ENCODE measurements at places on chromosomes 7 and 10.

- no peak for DNase-seq
Observed at GRCh38 chr7:138542183-138542582, 82.1 kb downstream of the TRIM24 start.

DNA sequence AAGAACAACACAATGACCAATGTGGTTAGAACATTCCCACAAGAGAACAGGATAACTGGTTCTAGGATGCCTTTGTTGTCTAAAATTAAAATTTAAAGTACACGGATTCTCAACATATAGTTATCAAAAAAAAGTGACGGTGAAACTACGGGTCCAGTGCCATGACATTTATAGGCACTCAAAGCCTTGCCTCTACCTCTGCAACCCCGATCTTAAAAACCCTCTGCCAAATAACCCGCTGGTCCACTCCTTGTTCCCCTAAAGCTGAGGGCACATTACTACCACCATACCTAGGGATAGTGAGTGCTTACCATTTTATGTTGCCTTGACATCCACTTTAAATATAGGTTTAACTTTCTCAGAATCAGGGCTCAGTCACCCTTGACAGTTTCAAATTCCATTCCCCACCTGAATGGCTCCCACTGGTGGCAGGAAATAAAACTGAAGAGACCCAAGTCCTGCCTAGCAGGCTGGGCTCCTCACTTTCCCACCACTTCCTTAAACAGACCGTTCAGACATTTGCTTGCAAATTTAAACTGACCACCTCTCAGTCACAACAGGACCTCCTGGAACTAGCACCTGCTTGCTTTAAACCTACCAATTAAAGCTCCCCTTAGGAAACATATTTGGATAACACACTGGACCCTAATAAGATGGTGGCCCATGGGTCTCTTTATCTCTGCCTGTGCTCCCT lies 169.9 kb upstream of the ASAH2 start:
- peak; percentile 20 for DNase-seq

DNA sequence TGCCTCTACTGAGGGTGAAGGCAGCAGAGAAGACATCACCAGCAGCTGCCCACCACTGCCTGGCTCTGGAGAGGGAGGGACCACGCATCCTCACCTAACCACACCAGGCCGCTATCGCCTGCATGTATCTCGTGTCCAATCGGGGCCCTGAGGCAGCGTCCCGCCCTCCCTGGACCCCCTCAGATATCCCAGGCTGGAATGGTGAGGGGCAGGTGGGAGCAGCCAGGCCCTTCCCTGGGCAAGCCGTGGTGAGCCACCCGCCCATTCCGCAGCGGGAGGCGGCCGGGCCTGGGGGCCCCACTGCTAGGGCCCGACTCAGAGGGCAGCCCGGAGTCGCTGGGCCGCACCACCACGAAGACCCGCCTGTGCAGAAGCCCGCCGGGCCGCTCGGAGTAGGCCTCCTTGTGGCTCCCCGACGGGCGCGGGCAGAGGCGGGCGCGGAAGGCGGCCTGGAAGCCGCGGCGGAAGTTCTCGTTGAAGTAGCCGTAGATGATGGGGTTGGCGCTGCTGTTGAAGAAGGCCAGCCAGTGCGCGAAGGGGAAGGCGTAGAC lies 21.6 kb upstream of the PPA1 start:
- DNase-seq = no peak

GRCh38 chr7:90229682-90230081 lies 15.3 kb upstream of the CFAP69 start:
- DNase-seq = no peak

DNA sequence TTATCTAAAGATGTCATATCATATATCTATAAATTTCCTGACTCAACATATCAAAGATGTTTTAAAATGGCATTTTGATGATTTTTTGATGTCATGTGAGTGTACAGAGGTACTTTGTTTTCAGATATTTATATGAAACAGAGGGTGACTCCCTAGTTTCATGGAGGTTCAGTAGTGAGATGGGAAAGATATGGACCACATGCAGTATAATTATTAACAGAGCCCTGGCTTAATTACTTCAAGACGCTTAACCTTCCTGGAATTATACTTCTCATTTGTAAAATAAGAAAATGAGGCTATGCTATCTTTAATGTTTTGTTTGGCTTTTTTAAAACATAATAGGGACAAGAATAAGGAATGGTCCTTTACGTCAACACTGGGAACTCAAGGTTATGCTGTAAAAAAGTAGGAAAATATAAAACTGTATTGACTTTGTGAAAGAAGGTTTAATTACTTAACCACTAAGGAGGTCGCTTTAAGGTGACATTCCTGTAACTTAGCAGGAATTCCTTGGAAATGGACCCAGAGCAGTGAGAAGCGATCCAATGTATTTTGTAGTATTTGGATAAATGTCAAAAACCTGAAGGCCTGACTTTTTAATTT lies 821.0 kb upstream of the IGFBP3 start:
- no peak for DNase-seq

GRCh38 chr10:49174261-49174925 lies 13.8 kb downstream of the TMEM273 start:
- no peak for DNase-seq

DNA sequence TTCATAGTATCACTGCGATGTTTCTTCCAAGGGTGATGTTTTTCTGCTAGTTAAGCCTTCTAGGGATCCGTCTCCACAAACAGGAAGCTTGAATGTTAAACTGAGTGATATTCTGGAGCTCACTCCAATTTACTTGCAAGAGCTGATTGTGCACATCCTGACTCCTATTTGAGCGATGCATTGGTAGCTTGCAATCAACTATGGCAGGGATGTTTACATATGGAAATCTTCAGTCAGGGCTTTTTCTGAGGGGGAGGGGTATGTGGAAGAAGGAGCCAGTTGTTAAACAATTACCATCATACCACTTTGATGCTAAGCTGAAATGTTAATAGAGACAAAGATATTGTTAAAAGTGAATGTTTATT lies 43.2 kb upstream of the NXPH1 start:
- no peak for DNase-seq

GRCh38 chr10:116026315-116026714 lies 246.7 kb downstream of the GFRA1 start:
- no peak for DNase-seq

DNA sequence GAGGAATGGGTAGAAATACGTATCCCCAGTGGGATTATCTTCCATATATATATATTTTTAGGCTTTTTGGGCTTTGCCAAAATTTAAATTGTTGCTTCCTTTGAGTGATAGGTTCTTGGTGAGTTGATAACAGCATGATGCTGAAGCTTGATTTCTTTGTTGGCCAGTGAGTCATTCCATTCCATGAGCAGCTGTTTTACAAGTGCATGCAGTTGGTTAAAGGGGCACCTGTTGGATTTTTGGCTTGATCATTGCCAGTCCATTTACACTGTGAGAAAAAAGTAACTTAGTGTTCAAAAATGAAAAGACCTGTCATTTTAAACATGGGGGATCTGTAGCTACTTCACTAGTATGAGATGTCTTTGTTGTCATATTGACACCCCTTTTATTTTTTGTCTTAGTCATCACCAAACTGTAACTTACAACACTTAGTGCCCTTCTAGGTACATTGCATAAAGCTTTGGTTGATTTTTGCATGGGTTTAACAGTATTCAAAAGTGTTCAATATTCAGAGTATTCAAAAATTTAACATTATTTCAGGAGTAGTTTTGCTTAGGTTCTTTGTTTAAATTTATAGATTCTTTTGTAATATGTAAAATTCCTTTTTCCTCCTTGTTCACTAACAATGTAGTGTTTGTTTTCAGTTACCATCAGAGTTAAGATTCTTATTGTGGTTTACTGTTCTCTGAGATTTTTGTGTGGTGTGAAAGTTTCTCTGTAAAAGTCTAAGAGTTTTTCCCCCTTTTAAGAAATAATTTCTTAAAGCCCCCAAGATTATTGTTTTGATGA lies 8.8 kb downstream of the AKAP9 start:
- peak; percentile 14 for DNase-seq

GRCh38 chr7:146606628-146607027 lies 490.0 kb downstream of the CNTNAP2 start:
- no peak for DNase-seq

DNA sequence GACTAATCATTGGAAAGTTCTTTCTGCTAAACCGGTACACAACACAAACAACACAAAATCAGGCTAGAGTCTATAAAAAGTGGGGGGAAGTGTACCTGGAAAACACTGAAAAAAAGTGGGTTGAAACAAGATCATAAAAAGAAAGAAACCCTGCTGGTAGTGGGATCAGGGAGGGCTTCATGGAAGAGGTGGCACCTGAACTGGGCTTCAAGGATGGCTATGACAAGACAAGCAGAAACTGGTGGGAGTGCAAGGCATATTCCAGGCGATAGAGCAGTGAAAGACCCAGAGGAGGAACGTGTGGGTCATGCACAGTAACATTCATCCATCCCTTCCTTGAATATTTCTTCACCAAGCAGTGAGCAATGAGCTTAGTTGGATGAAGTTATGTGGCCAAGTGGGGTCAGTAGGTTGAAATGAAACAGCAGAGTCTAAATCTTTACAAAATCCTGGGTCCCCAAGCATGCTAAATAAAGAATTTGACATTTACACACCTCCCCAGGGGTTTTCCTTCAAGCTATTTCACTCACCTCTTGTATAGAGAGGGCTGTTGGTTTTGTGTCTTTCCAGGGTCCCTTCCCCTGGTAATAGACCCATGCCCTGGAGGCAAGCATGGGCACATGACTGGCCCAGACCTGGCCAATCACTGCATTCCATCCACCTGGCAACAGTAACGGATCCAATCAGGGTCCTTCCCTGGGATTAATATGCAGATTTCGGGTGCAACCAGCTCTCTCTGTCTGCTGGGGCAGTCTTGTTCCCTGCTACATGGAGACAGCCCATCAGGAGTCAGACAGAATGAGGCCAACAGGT lies 38.2 kb downstream of the SPOCK2 start:
- DNase-seq = no peak

All from fibroblast of lung (primary cell).